ENCODE measurements at places on chromosomes 7 and 10.

DNA sequence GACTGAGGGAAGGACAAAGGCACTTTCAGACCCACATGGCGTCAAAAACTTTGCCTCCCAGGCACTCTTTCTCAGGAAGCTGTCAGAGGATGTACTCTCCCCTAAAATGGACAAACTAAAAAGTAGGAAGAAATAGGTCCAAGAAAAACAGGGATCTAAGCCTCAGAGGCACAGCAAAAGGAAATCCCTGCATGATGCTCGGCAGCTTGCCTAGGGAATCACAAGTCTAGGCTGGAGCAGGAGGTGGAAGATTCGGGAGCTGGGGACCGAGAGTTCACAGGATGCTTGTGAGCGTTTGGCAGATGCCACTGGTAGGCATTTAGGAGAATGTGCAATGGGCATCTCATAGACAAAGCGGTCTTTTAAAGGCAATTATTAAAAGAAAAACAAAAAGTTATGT lies 60.8 kb downstream of the ATXN7L1 start:
- no peak for DNase-seq

DNA sequence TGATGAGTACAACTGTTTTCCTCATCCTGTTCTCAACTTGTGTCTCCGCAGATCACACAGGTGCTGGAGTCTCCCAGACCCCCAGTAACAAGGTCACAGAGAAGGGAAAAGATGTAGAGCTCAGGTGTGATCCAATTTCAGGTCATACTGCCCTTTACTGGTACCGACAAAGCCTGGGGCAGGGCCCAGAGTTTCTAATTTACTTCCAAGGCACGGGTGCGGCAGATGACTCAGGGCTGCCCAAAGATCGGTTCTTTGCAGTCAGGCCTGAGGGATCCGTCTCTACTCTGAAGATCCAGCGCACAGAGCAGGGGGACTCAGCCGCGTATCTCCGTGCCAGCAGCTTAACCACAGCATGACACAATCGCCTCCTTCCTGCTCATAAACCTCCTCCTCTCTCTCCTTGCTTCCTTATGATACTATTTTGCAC lies 126.7 kb upstream of the PRSS58 start:
- no peak for DNase-seq

DNA sequence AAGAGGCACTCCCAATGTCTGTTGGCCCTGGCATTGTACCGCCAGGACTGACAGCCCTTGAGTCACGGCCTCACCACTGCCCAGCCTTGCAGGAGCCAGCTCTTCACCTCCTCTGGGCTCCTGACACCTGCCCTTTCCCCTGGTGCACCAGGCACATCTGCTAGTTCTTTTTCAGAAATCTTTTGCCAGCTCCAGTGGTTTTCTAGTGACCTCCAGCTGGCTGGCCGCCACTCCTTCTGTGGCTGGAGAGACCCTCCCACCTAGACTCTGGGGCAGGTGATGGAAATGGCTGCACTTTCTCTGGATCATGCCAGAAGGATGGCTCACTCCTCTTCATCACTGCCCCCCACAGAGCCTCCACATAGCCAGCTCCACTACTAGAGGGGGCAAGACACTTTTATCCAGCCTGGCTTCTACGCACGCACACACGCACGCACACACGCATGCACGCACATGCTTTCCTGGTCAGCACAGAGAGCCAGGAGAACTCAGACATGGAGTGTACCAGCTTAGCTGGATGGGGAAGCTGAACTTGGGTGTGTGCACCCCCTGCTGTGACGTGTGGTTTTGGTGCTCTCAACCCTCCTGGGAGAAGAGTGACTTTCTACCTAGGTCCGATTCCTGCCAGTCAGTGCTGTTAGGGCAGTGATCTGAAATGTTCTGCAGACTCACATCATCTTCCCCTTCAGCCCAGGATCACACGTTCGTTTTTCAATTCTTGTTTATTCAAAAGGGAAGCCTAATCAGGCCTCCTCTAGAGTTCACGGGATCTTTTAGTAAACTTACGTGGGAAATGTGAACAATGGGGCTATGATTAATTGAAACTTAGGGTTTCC lies 222.0 kb downstream of the PRPF18 start:
- no peak for DNase-seq

- DNase-seq: peak; percentile 80
Measured at GRCh38 chr10:14604181-14605142, 170.2 kb downstream of the FAM107B start.

GRCh38 chr7:16170671-16171070 lies 250.7 kb downstream of the CRPPA start:
- DNase-seq: no peak

DNA sequence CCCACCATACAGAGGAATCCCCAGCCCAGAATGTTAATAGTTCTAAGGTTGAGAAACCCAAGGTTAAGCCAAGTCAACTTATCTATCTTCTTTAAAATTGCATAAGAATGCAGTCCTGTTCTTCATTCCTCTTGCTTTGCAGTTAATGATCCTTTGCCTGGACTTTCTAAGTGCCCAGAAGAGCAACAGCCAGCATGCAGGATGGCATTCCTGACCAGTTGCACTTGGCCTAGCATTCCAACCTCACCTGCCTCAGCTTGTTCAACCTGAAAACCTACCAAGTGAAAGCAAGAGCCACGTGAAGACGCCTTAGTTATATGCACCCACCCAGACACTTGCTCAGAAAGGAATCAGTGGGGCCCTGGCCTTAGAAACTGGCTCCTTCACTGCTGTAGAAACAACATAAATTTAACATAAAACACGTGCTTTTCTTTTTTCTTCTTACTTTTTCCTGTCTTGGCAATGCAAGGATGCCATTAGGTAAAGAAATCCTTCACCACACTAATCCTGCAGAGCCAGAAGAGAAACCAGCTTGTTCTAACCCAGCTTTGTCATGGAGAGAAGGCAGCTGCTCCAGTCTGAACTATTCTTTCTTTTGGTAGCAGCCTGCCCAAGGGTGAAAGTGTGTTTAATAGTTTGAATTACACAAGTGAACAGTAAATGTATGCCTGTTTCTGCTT lies 25.0 kb downstream of the EGFR start:
- no peak for DNase-seq

DNA sequence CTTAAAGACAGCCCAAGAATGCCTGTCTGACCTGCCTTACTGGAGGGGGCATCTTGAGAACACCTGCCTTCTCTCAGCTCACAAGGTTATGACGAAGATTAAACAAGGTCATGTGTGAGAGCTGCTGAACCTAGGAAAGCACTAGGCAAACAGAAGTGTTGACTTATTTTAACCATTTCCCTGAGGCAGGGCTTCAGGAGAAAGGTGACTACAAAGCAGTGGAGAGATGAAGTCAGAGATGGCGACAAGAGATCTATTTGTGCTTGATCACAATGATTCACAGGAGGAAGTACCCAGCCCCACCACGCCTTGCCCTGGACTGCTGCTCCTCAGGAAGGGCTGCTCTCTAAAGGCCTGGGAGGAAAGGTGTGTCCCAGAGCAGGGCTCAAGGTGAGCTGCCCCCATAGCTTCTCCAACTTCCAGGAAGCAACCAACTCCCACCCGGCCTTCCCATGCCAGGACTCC lies 27.8 kb downstream of the STN1 start:
- no peak for DNase-seq

DNA sequence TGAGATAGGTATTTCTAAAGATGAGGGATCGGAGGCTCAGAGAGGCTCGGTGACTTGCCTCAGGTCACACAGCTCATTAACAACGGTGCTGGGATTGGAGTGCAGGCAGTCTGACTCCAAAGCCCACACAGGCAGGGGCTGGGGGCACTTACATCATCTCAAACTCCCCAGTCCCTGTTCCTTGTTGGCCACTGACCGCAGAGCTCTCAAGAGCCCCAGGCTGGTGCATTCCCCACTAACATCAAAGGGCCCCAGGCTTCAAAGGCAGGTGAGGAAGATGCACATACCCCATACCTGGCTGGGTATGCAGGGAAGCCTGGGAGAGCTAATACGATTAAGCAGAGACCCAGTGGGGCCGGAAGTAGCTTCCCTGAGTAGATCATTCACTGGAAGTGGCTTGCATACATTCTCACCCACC lies 13.7 kb upstream of the NODAL start:
- DNase-seq: no peak

- no peak for DNase-seq
Measured at GRCh38 chr10:34667177-34667576, 147.9 kb downstream of the PARD3 start.

DNA sequence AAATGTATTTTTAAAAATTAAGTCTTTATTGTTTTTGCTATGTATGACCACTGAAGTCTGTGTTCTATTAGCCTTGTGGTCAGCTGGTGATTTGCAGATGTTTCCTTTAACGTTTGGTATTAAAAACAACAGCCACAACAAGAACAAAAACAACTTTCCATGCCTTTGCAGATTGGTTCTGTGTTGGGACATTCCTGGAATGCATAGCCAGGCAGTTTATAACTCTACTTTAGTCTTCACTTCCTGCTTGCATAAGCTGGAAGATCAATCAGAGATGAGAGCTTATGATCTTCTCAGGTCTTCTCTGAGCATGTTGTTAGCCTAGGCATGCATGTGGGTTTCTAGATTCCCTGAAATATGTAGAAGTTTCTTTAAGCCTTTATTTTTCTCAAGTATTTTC lies 58.9 kb upstream of the SEMA3C start:
- DNase-seq: no peak

GRCh38 chr7:12031638-12032037 lies 179.5 kb upstream of the TMEM106B start:
- no peak for DNase-seq

- no peak for DNase-seq
Measured at GRCh38 chr10:110848106-110848505, 23.6 kb upstream of the PDCD4 start.

GRCh38 chr7:100185726-100186125 lies 8.0 kb downstream of the STAG3 start:
- DNase-seq: no peak

GRCh38 chr7:32143301-32143700 lies 73.1 kb upstream of the PDE1C start:
- DNase-seq: no peak

DNA sequence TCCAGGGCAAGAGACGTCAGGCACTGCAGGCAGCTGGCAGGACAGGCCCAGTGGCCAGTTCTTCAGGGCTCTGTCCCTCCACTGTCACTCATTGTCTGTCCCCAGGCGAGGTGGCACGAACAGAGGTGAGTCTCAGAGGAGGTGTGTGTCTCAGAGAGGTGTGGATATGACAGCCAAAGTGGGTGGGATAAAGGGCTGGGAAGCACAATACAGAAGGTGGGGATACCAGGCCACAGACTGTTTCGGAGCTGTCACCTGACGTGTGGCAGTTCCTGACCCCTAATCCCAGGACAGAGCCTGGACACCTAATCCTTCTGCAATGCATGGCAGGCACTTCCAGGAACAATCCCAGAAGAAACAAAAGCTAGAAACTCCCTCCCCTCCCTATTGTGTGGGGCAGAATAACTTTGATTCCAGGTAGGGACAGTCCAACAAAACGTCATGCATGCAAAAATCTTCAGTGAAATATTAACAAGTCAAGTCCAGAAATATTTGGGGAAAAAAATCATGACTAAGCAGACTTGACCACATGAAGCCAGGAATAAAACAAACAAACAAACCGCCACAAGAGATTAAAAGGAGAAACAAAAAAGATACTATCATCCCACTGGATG lies 11.6 kb downstream of the KLRG2 start:
- DNase-seq: no peak

DNA sequence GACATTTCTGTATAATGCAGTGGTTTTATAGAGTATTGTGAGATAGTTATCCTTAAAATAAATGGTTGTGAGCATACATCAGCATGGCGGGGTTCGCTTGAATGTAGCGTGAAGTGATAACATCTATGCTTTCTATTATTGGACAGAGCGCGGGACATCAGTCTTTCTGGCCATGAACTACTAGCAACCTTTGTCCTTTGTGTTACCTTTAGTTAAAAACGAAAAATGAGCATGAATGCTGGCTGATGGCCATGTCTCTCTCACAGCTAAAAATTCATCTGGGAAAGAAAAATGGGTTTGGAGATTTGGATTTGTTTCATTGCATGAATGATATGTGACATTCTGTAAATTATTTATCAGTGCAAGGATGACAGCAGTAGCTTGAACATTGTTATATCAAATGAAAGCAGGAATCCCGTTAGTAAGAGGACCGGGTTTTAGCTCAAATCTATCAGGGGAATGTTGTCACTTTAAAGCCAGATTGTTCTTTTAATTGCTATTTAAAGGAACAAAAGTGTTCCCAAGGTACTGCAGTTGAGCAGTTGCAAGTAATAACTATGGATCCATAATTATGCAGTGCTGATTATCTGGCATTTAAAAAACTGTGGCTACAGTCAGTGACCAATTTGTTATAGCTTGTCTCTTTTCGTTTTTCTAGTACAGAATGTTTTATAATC lies 131.0 kb downstream of the KAT6B start:
- DNase-seq: no peak

DNA sequence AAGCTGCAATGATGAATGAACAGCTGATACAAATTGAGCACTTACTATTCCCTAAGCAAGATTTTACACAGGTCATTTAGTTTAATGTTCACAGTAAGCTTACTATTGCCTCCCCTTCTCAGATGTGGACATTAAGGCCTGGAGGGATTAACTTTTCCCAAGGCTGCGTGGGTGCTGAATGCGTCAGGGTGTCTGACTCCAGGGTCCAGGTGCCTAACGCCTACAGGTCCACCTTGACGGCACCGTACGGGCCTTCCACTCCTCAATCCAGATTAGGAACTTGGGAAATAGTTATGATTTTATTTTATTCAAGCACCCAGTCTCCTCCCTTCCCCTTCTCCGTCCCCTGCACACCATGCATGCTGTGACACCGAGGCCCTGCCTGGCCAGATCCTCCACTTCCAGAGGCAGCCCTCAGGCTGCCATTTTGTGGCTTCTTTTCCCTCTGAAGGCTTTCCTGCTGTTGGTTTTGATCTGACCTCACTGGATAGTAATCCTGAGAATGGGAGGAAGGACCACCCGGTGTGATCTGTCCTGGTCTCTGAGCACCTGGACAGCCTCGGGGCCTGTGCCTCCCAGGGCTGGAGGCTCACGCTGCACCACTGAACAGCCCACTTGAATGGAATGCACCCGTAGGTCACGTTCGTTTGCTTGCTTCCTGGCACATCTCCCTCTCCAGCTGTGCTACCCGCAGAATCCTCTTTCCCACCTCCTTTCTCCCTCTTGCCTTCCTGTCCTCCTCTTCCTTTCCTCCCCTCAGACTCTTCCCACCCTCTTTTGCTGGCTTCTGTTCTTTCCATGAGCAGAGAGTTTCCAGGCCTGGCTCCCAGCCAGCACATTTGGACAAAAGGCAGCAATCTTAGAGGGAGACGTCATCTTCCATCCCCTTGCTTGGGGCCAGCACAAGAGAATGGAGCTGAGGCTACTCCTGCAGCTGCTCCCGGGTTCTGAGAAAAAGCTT lies 14.4 kb downstream of the DENND2A start:
- DNase-seq: peak; percentile 92

DNA sequence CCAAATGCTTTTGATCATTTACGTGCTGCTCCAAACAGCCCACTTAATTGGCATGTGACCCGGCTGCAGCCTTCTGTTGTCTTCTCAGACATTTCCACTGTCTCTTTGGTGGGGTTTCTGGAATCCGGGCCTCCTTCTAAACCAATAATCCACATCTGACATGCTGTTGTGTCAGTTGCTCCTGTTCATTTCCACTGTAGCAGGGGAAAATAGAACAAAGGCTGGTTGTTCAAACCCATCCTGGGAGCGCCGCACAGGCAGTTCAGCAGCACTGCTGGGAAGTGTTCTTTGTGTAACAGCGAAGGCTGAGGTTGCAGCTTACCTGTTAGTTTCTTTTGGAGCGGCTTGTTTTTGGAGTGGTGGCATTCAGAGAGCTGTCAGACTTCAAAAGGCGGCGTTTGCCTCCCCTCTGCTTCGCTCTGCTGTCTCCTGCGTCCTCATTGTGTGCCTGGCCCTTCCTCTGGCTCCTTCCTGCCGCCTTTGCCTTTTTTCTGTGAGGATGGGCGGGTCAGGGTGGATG lies 149.4 kb downstream of the SNX10 start:
- DNase-seq: no peak

All from heart left ventricle (tissue), 16 donors.